ENCODE measurements at places on chromosomes 1 and 21.
A peak's percentile ranks its signal among the peaks of the same experiment; 100 is the strongest.

DNA sequence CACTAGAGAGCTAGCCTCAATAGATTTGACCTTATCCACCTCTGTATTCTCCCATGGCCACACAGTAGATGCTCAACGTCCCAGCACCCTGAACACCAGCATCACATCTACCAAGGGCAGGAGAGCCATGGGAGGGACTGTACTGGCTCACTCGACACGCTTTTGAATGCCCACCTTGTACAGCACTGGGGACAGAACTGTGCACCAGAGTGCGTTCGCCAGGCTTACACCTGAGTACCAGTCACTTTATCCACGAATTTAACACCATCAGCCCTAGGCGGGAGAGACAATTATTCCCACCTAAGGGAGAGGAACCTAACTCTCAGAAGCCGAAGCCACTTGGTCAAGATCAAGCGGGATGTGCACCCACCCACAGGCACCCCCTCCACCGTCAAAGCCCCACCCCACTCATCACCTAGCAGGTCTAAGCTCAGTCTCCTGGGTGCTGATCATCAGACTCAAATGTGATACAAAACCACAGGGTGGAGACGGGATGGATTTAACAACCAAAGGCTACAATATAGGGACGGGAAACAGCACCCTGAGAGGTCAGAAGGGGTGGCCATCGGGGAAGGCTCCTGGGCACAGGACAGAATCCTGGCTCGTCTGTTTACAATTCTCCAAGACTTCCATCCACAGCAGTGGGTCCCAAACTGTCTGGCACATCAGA is 110.5 kb downstream of the GLIS1 start:
- DNase-seq = no peak

DNA sequence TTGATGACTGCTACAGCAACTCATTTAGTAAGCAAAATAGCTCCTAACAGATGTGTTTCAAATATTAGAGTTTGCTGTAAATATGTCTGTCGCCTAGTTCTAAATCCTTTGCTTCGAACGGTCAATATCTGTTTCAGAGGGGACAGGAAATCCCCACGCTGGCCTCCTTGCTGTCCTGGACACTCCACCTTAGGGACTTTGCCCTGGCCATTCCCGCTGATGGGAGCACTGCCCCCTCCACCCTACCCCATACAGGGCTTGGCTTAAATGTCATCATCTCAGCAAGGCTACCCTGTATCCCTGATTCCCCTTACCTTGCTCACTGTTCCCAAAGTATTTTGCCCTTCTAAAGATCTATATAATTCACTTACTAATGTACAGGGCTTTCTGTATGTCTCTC is 86.1 kb upstream of the HIVEP3 start:
- DNase-seq = no peak

GRCh38 chr1:44263568-44264450 is 50.5 kb downstream of the DMAP1 start:
- DNase-seq = no peak

DNA sequence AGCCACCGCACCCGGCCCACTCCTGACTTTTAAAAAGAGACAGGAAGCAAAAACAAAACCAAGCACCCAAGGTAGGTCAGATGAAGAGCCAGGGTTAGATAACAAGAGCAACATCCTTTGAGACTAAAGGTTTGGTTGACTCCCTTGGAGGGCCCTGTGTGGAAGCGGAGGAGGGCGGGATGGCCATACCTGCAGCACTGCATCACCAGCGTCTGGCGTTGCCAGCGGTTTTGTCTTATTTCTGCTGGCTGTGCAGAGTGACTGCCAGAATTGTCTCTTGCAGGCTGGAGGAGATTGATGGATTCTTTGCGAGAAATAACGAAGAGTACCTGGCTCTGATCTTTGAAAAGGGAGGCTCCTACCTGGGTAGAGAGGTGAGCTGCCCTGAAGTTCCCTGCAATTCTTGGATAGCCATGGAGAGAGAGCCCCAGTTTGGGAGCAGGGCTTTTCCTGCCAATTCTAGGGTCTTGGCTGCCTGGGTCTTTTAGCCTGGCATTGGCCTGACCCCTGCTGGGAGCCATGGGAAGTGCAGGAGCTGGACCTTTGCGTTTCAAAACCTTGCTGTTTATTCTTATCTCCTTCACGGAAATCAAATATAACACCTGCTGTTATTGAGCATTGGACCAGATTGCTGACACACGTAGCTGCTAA is 24.0 kb downstream of the QSOX1 start:
- peak; percentile 42 for DNase-seq

GRCh38 chr1:231334952-231335351 is 2.7 kb downstream of the EXOC8 start:
- DNase-seq = no peak

DNA sequence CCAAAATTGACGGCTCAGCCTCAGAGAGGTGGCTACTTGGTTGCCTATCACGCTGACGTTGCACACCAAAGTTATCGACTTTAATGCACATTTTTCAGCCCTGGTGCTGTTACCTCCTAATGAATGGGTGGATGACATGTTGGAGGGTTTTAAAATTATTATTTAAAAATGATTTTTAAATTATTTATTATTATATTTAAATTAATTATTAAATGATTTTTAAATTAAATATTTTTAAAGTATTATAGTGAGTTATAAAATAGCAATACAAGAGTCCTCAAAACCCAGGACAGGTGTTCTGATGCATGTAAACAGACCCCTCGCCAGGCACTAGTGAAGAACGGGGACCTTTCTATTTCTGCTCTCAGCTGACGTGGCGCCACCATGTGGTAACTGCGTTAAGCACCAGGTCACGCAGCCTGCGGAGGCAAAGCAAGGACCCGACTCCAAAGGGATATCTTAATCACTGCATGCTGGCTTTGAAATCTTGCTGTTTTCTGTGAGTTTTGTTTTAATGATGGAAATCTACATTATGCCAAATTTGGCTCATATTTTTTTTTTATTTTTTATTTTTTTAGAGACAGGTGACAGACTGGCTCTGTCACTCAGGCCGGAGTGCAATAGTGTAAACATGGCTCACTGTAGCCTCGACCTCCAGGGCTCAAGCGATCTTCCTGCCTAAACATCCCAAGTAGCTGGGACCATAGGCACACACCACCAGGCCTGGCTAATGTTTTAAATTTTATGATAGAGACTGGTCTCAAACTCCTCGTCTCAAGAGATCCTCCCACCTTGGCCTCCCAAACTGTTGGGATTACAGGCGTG is 22.6 kb downstream of the CASP9 start:
- no peak for DNase-seq

- no peak for DNase-seq
These were observed 15.5 kb downstream of the SAMSN1 start for GRCh38 chr21:14530592-14530991.

DNA sequence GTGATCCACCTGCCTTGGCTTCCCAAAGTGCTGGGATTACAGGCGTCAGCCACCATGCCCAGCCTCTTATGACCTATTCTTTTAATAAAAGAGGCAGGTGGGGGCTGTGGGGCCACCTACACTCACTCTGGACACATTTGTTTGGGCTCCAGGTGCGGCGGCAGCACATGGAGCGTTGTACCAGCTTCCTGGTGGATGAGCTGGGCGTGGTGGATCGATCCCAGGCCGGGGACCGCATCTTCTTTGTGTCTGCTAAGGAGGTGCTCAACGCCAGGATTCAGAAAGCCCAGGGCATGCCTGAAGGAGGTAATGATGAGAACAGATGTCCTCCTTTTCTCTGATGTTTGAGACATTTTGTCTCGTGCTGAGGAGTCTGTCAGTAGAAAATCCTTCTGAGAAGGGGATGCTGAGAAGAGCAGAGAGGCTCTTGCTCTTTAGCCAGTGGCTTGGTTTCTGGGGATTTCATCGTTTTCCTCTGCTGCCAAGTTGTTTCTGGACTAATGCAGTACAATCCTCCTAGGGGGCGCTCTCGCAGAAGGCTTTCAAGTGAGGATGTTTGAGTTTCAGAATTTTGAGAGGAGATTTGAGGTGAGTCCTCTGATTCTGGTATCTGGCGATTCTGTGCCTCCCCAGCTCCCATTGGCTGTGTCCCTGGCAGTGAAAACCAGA is 17.9 kb upstream of the MIIP start:
- peak; percentile 29 for DNase-seq

GRCh38 chr1:236341298-236341697 is 52.8 kb upstream of the EDARADD start:
- no peak for DNase-seq

DNA sequence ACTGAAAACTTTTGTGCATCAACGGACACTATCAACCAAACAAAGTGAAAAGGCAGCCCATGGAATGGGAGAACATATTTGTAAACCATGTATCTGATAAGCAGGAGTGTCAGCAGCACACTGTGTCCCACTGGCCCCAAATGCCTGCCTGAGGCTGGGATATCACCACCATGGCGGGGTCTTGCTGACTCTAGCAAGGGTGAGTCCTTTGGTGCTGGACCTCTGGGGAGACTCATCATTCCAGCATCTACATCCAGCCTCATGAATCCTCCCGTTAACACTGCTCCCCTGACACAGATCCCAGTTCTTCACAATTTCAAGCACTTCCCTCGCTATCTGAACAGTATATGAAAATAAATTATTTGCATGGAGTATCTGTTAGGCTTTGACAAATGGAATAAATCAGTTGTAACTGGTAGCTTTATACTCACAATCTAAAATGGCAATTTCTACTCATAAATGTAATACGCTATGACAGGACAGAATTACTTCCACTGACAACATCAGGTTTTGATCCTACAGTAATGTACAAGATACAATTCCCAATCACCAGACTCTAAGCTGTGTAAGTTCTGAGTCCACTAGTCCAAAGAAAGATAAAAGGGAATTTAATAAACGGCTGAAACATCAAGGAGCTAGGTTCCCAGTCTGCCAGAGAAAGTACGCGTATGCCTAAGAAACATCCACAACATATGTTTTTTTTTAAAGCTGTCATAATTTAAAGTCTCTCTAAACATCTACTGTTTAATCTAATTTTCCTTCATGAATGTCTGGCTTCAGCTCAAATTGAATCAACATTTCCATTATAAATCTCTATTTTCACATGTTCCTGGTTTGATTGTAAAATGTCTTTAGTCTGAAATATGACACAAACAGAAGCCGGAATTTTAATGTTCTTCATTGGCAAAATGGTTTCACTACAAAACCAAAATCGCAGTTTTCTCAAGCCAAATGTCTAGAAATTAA is 95.1 kb downstream of the SIPA1L2 start:
- no peak for DNase-seq

- no peak for DNase-seq
These were observed 1.2 kb downstream of the MCM3AP start for GRCh38 chr21:46284077-46284644.

DNA sequence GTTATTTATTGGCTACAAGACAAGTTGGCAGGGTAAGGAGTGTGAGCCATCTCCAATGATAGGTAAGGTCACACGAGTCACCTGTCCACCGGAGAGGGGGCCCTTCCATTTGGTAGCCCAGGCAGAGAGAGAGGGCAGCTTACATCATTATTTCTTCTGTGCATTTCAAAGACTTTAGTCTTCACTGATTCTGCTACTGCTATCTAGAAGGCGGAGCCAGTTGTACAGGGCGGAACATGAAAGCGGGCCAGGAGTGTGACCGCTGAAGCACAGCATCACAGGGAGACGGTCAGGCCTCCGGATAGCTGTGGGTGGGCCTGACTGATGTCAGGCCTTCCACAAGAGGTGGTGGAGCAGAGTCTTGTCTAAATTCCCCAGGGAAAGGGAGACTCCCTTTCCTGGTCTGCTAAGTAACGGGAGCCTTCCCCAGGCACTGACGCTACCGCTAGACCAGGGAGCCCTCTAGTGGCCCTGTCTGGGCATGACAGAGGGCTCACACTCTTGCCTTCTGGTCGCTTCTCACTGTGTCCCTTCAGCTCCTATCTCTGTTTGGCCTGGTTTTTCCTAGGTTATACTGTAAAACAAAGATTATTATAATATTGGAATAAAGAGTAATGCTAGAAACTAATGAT is 36.7 kb downstream of the ZNF695 start:
- DNase-seq = peak; percentile 12

DNA sequence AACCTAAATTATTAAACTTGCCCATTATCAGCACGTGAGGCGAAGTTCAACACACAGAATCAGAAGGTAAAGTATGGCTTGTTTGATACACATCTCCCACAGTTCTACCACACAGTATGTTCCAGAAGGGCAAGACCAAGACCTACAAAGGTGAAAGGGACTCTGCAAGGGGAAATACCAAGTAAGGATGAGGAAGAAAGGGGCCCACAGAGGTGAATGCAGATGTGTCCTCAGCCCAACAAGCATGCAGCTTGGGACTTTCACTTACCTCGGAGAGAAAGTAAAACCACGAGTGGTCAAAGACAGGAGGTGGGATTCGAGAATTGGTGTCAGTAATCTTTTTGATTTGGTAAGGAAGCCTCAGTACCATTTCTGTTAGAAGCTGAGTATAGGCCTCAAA is 85.8 kb downstream of the UBR4 start:
- DNase-seq = no peak

DNA sequence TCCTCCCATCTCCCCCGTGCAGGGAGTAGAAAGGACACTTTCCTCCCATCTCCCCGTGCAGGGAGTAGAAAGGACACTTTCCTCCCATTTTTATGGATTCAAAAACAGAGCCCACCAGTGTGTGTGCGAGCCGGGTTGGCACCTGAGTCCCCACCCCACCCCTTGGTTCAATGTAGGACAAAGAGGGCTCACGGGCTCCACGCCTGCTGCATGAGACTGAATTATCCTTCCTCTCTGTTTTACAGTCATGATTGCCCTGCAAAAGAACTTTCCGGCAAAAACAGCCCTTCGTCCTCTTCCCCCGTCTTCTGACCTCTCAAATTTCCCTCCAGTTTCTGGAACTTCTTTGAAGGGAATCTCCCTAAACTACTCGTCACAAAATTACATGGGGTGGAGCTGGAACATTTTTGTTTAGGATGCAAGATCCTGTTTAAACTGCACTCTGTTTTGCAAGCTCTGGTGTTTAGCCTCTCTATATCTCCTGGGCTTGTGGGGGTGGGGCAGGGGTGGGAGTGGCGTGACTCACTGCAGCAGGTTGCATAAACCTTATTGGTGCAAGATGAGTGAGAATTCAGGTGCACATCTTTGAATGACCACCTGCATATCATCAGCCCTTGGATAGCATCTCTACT is 99.8 kb downstream of the PSMG1 start:
- no peak for DNase-seq

- DNase-seq = no peak
These were observed 2.2 kb downstream of the CACNA1E start for GRCh38 chr1:181485287-181486097.

DNA sequence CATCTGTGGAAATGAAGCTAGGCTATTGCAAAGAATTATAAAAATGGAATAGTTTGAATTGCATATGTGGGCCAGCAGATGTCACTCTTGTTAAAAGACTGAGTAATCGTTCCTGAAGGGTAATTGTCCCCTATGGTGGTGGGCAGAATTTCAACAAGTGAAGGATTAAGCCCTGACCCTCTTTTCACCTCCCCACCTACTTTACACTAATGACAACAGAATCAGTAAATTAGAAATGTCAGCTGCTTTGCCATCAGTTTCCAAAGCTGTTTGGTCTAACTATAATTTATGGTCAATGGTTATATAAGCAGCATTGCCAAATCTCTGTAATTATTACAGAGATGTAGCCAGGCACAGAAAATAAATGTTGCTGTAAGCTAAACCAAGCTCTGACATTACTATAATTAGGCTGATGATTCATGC is 898.6 kb downstream of the AMY1C start:
- DNase-seq = peak; percentile 2

All from midbrain (tissue), 1 donor.